Amniotic stem cell (primary cell): ENCODE measurements at places on chromosomes 13 and 19.

GRCh38 chr13:113962975-113963374, 10.9 kb downstream of the C13orf46 start:
- no peak for DNase-seq

GRCh38 chr13:52924289-52925148, 76.1 kb upstream of the PCDH8 start:
- DNase-seq = no peak

DNA sequence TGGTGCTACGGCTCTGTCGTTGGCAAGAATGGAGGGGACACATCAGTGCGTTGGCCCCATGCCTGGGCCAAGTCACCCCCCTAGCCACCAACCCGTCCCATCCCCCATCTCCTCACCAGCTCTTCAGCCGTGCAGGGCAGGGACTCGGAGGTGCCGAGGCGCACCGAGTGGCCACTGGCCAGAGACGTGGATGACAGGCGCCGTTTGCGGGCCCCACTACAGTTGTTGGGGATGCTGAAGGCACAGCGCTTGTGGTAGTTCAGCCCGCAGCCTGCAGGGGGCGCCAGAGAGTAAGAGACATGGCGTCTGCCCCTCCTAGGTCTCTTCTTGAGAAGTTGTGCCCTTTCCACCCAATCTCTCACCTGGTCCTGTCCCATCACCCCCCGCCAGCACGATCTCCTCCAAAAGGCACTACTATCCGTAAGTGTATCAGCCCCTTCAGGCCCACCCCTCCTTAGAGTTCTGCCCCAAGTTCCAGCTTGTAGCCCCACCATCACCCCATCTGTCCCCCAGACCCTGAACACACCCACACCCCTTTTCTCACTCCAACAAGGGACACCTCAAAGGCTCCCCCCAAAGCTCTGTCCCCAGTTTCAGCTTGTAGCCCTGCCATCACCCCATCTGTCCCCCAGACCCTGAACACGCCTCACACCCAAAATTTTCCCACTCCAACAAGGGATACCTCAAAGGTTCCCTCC, 12.4 kb downstream of the PRKD2 start:
- DNase-seq = no peak

- DNase-seq = no peak
These were observed 33.3 kb upstream of the SPATA13 start for GRCh38 chr13:24127116-24127631.

DNA sequence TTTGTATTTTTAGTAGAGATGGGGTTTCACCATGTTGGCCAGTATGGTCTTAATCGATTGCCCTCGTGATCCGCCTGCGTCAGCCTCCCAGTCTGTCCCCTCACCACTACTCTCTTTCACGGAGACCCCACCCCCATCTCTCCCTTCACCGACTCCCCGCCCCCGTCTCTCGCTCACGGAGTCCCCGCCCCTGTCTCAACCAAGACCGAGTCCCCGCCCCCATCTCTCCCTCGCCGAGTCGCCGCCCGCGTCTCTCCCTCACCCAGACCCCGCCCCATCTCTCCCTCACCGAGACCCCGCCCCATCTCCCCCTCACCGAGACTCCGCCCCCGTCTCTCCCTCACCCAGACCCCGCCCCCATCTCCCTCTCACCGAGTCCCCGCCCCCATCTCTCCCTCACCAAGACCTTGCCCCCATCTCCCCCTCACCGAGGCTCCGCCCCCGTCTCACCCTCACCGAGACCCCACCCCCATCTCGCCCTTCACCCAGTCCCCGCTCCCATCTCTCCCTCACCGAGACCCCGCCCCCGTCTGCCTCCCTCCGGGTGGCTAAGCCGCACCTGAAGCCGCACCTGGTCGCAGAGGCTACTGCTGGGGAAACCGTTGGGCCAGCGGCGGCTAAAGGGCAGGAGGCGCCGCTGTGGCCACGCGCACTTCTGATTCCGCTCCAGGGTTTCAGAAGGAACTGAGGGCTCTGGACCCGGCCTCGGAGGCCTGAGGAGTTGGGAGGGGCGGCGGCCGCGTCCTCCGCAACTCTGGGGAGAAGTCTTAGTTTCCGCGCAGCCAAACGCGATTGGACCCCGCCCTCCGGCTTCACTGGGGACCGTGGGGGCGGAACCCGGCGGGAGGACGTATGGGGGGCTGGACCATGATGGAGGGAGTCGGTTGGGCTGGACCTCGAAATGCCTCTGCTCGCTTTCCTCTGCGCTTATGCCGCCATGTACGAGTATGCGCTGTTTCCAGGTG, 17.1 kb upstream of the ZNF846 start:
- DNase-seq = peak; percentile 96

- DNase-seq = no peak
These were observed 752.3 kb downstream of the PCDH9 start for GRCh38 chr13:66477816-66478215.

- no peak for DNase-seq
These were observed 82.0 kb downstream of the TEX29 start for GRCh38 chr13:111402441-111402840.
